ENCODE measurements at places on chromosomes 11 and 22.

DNA sequence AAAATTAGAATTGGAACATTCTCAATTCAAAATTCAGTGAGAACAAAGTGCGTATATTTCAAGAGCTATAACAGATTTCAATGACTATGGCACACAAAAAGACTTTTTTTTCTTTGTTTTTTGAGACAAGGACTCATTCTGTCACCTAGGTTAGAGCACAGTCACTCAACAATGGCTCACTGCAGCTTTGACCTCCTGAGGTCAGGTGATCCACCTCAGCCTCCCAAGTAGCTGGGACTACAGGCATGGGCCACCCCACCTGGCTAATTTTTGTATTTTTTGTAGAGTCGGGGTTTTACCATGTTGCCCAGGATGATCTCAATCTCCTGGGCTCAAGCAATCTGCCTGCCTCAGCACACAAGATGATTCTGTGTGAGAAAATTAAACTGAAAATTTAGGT is 51.5 kb downstream of the PIK3C2A start:
- DNase-seq: no peak

DNA sequence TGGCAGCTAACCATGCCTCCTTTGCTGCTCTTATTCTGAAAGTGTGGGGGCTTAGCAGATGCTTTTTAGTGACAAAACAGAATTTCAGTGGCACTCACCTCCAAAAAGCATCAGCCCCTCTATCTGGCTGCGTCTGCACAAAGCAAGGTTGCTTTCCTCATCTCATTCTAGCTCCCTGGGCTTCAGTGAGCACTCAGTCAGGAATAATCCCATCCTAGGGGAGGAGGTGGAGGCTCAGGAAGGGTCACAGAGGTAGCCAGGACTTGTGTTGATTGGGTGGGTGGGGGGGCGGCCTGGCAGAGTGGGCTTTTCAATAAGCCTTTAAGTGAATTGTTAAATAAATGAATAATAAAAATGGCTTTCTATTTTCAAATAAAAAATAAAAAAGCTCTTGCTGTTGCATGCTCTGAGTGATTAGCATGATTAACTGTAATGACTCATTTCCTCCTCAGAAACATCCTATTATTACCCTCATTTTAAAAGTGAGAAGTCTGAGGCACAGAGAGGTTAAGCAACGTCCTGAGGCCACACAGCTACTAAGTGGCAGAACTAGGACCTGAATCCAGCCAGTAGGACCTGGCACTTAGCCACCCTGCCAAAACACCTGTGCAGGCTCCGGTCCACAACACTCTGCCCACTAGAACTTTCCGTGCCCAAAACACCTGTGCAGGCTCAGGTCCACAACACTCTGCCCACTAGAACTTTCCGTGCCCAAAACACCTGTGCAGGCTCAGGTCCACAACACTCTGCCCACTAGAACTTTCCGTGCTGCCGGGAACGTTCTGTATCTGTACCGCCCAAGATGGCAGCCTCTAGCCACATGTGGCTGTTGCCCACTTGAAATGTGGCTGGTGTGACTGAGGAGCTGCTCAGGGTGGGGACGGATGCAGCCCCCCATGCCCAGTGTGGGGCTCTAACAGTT is 5.5 kb downstream of the B3GAT1 start:
- no peak for DNase-seq

GRCh38 chr11:85886089-85887056 is 31.2 kb downstream of the CCDC83 start:
- DNase-seq: no peak

GRCh38 chr22:24230911-24231656 is 13.8 kb downstream of the GGT5 start:
- peak; percentile 39 for DNase-seq

DNA sequence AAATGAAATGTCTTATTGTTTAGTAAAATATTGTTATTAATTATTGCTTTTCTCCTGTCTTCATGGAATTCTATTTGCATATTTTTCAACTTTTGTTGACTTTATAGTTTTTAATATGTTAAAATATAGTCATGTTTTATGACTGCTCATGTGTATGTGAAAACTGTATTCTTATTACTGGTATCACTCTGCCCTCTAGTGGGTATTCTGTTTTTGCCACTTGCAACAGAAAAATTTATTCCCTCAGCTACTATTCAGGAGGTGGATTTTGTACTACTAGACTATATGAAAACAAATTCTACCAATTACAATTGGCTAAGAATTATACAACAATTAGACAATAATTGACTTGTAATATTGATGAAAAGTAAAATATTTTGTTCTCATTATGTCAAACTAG is 45.0 kb downstream of the OR4C6 start:
- DNase-seq: no peak

DNA sequence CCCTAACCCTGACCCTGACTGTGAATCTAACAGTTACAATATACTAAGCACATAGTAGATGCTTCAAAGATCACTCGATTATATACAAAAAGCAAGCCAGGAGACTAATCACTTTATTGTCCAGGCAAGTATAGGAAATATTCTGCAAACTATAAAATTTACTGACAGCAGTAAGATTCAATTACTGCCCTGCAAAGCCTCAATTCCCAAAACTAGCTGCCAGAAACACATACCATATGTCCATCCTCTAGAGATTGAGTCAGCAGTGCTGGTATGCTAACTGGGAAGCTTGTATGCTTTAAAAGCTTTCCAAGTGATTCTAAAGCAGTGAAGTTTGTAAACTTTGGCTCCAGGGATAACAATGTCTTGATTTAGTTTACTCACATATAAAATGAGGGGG is 26.1 kb downstream of the CSTF3 start:
- no peak for DNase-seq

DNA sequence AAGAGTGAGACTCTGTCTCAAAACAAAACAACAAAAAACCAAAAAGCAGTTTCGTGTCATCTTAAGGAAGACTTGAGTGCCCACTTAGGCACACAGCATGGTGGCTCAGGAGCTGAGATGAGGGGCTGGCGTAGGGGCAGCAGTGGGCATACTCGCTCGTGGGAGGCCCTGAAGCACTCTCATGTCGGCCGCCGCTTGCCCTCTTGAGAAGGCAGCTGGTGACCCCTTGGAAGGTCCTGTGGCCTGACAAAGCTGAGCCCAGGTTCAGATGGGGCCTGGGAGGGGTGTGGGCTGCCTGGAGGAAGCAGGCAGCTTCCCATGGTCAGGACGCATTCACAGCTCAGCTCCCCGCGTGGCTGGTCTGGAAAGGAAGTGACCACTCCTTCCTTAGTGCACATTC is 15.0 kb downstream of the MUC5B start:
- DNase-seq: no peak

GRCh38 chr11:100624346-100624745 is 62.7 kb upstream of the ARHGAP42 start:
- no peak for DNase-seq

DNA sequence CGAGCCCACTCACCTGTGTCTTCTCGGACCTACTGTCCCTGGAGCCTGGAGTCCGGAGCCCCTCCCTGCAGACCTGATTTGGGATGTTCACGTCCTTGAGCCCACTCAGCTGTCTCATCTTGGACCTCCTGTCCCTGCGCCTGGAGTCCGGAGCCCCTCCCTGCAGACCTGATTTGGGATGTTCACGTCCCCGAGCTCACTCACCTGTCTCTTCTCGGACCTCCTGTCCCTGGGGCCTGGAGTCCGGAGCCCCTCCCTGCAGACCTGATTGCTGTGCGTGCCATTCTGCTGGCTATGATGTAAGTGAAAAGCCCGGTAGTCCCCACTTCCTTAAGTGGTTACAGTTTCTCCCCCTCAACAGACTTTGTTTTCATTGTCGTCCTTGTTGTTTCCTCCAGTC is 867.1 kb downstream of the BRD1 start:
- no peak for DNase-seq

GRCh38 chr22:42297778-42298177 is 27.3 kb upstream of the TCF20 start:
- no peak for DNase-seq

GRCh38 chr22:38448945-38449745 is 5.9 kb downstream of the KCNJ4 start:
- DNase-seq: no peak
